Psoas muscle (tissue), 8 donors: ENCODE measurements at places on chromosomes 5 and 9.
A peak's percentile ranks its signal among the peaks of the same experiment; 100 is the strongest.

GRCh38 chr5:131635684-131636572 lies 899 bp upstream of the RAPGEF6 start:
- no peak for DNase-seq

GRCh38 chr5:36724467-36725332 lies 118.3 kb downstream of the SLC1A3 start:
- peak; percentile 56 for DNase-seq

GRCh38 chr5:151477101-151477500 lies 29.7 kb downstream of the SLC36A1 start:
- no peak for DNase-seq

- no peak for DNase-seq
These were observed 49.7 kb downstream of the TRPC7 start for GRCh38 chr5:136315667-136316066.

DNA sequence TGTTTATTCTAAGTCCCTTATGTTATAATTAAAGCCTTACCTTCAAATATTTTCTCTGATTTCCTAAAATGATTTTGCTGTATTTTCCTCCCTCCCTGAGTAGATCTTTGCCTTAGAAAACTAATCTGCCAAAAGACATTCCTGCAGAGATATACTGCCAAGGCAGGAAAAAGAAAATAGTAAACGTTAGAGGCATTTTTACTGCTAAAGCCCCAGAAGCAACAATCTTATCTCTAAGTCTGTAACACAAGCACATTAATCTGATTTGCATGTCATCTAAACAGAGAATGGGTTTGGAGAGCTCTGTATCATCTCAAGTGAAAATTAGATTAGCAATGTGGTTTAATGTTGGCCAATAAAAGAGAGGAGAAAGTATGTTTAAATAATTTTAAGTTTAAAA lies 847.7 kb downstream of the MAT2B start:
- DNase-seq, result no peak

- peak; percentile 55 for DNase-seq
These were observed 1.1 kb downstream of the SLC27A4 start for GRCh38 chr9:128341435-128341849.

DNA sequence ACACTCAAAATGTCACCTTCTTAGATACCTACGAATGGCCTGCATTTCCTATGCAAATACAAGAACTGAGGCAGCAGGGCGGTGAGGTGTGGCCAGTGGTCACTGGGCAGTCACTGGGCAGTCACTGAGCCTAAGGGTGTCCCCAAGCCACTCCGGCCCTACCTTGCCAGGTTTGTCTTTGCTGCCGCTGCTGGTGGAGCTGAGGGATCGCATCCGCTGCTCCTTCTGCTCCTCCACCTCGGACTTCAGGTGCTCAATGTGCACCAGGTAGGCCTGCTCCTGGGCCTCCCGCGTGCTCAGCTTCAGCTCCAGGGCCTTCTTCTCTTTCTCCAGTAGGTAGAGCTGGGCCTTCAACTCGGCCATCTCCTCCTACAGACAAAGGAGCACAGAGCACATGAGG lies 72.3 kb downstream of the DCP2 start:
- no peak for DNase-seq

GRCh38 chr9:23821375-23822181 lies 4.5 kb downstream of the ELAVL2 start:
- DNase-seq, result no peak

GRCh38 chr5:15550502-15551112 lies 50.6 kb downstream of the FBXL7 start:
- DNase-seq, result no peak

GRCh38 chr5:88984040-88984439 lies 101.1 kb upstream of the MEF2C start:
- no peak for DNase-seq

- no peak for DNase-seq
These were observed 105.5 kb downstream of the PLPP1 start for GRCh38 chr5:55429221-55429612.

DNA sequence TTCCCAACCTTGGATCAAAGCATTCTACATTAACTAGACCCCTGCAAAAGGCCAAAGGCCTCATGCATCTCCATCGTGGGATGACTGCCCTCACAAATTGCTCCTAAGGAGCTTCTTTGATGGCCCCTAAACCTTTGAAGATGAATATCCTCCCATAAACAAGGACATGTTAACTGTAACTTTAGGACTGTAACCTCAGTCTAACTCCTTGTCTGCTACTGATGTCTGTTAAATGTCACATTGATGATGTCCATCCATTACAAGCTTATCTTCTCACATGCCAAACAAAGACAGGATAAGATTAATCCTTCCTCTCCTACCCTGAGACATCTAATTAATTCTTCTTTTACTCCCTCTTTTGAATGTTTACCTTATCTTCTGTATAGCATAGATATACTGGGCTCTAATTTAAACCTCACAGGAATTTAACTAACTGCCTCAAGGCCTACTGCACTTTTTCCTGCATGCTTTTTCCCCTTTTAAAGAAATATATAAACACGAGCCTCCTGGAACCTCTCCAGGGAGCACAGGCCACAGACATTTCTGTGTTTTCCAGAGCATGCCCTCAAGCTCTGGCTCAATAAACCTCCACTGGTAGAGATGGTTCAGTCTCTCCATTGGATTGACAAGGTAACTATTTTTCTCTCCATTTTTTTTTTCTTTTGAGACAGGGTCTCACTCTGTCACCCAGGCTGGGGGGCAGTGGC lies 90.6 kb upstream of the SLC25A48 start:
- DNase-seq, result no peak

- no peak for DNase-seq
These were observed 2.5 kb downstream of the RNF145 start for GRCh38 chr5:159206818-159207217.

DNA sequence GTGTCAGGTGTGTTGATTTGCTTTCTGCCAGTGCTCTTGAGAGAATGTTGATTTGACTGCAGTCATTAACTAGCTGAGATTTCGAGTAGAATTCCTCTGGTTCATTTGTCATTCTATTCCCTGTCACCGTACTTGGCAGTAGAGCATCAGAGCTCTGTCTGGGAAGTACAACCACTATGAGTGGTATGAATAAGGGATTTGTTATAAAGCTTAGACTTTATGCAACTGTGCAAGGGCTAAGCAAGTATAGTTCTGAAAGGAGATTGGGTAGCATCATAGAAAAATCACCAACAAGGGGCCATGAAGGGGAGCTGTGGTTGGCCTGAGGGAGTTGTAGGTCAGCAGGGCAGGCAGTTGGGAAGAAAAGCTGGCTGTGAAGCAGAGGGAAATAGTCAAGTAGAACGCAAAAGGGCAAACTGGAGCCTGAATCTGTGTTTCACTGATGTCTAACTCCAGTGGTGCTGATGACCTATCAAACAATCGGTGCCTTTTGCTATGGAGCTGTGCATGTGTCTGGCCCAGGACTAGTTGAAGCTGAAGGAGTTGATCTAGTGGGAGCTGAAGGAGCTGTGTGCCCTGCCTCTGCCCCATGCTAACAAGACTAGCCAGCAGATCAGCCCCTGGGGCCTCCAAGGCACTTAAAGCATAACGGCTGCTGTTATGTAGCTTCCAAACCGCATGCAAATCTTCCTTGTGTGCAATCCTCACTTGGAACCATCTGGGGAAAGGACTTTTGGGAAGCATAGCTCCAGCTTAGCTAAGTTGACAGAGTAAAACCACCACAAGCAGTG lies 110.0 kb downstream of the SLC28A3 start:
- no peak for DNase-seq

- DNase-seq, result no peak
These were observed 51.2 kb downstream of the MAPKAP1 start for GRCh38 chr9:125655691-125656410.

DNA sequence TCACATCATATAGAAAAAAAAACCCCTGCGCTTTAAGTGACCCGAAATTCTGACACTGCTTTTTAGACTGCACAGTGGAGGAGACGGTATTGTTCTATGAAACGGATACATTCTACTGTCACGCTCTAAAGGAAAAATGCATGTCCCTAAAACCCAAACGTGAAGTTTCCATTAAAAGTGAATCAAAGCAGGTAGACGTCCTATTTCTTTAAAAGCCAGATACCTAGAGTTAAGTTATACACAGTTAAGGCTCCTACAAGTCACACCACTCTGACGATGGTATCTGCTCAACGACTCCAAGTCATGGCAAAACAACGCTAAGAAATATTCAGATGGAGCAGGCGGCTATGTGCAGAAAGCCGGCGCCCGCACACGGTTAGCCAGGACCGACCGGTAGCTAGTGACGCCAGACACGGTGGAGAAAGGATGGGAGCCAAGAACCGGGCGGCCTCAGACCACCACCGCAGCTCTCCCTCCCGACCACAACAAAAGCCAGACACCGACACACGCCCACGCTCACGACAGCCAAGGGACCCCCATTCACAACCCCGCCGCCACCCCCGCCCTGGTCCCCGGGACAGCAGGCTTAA lies 734 bp downstream of the SKP1 start:
- no peak for DNase-seq

DNA sequence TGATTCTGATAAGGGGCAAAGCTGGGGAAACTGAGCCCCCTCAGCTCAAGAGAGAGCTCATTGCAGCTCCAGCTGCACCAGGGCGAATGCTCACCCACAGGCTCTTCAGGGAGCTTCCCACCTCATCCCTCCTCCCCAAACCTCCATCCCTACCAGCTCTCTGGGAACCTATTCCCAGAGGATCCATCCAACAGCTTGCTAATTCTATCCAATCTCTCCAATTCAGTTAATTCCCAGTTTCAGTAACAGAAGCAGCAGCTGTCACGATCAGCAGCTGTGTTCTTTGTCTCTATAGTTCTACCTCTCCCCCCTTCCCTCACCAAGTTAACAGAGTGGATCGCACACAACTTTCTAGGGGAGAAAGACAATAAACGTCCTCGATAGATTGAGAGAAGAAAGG lies 135.5 kb upstream of the EFNA5 start:
- DNase-seq, result no peak

GRCh38 chr5:157555037-157555640 lies 20.4 kb downstream of the ADAM19 start:
- no peak for DNase-seq

DNA sequence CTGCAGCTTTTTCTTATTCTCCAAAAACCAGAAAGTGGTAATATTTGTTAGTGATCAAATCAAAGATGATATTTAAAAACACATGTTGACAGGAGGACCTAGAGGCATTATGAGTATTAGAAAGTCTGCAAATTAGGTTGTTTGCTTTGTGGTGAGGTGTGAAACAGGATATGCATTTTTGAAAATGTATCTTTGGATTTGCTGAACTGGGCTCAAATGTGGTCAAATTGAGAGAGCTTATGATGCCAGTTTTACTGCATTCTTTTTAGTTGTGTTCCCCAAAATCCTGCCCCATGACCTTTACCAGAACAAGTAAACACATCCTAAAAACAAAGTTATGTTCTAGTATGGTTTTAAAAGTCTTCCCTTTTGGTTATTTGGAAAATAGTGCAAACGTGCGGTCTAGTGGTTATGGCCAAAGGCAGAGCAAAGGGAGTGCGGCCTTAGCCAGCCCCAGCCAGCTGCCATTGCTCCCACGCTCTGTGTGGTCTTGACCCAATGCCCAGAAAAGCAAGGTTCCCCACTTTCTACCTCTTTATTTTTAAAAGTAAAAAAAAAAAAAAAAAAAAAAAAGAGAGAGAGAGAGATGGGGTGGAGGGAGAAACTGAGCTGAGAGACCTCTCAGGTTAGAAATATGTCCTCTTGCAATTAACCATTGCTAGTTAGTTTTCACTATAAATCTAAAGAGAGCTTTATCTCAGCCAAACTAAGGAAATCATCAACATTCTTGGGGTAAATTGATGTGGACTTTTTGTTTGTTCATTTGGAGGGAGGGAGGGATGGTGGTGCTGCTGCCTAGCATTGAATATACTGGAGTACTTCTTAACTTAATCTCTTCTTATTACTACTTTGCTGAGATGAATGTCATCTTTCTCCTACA lies 176.6 kb downstream of the ARHGAP26 start:
- no peak for DNase-seq

GRCh38 chr5:135245521-135246499 lies 153.2 kb downstream of the MACROH2A1 start:
- DNase-seq, result no peak

- no peak for DNase-seq
These were observed 62.2 kb upstream of the IL33 start for GRCh38 chr9:6153425-6153824.

GRCh38 chr9:135315572-135315971 lies 164.0 kb upstream of the PPP1R26 start:
- DNase-seq, result no peak

DNA sequence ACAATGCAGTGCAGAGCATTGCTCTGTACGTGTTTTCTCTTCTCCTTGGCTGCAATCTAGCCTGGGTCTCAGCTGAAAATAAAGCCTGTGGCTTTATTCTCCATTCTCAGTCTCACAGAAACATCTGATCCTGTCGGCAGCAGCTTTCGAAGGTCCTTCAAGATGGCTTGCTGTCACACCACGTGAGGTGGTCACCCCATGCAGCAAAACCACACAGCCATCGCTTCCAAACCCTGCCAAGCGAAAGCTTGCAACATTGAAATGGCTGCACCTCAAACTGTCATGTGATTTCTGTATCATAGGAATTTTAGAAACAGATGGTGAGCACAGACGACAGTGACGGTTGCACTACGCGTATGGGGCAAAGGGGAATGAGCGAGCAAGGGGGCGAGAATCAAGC lies 98.5 kb upstream of the SMARCA2 start:
- no peak for DNase-seq

DNA sequence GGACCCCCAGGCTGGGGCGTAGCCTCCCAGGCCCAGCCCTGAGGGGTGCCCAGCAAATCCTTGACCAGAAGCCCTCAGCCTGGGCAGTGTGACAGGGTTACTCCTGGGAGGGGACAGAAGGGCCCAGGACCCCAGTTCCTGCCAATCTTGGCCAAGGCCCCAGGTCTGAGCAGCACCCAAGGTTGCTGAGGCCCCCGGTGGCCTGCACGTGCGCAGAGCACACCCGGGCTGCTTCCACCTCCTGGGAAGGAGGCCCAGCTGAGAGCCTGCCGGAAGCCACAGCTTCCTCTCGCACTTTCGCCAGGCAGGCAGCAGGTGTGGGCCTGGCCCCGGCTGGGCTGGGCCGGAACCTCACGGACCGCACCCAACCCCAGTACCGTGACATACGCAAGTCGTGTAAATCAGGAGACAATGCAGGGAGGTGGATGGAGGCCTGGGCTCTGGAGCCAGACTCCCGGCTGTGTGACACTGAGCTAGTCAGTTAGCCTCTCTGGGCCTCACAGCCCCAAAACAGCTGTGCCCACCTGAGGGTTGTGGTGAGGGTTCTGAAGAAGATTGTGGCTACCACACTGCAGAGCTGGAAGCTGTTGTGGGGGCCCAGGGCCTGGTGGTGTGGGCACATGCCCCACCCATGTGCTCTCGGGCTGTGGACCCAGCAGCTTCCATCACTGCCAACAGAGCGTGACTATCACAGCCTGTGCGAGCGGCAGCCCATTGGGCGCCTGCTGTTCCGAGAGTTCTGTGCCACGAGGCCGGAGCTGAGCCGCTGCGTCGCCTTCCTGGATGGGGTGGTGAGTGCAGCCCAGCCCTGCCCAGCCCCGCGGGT lies 5.1 kb downstream of the GRK6 start:
- peak; percentile 63 for DNase-seq

GRCh38 chr5:177537389-177538361 lies 16.7 kb downstream of the FAM193B start:
- DNase-seq, result peak; percentile 53

- DNase-seq, result no peak
These were observed 651 bp upstream of the AK1 start for GRCh38 chr9:127878001-127878651.

- DNase-seq, result no peak
These were observed 378.8 kb upstream of the ZNF608 start for GRCh38 chr5:125125031-125125823.
